ENCODE measurements at places on chromosomes 5 and 9.

DNA sequence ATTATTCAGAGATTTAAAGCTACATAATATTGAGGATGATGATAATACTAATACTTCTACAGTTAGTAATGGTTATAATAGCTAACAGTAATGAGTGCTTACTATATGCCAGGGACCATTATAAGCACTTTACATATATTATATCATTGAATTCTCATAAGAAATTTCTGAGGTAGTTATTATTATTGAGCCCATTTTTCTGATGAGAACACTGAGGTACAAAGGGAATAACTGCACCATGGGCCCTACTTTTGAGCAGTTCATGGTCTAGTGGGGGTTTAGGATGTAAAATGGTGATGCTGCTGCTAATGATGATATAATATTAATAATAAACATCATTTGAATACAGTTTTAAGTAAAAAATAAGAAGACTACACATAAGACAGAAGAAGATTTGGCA, 64.2 kb upstream of the SPDL1 start:
- no peak for DNase-seq

- no peak for DNase-seq
These were observed 77.0 kb upstream of the TMC1 start for GRCh38 chr9:72444435-72444834.

- DNase-seq = no peak
These were observed 44.2 kb downstream of the MRPL36 start for GRCh38 chr5:1755321-1755949.

GRCh38 chr9:93223260-93224180, 39.6 kb downstream of the WNK2 start:
- DNase-seq = no peak

DNA sequence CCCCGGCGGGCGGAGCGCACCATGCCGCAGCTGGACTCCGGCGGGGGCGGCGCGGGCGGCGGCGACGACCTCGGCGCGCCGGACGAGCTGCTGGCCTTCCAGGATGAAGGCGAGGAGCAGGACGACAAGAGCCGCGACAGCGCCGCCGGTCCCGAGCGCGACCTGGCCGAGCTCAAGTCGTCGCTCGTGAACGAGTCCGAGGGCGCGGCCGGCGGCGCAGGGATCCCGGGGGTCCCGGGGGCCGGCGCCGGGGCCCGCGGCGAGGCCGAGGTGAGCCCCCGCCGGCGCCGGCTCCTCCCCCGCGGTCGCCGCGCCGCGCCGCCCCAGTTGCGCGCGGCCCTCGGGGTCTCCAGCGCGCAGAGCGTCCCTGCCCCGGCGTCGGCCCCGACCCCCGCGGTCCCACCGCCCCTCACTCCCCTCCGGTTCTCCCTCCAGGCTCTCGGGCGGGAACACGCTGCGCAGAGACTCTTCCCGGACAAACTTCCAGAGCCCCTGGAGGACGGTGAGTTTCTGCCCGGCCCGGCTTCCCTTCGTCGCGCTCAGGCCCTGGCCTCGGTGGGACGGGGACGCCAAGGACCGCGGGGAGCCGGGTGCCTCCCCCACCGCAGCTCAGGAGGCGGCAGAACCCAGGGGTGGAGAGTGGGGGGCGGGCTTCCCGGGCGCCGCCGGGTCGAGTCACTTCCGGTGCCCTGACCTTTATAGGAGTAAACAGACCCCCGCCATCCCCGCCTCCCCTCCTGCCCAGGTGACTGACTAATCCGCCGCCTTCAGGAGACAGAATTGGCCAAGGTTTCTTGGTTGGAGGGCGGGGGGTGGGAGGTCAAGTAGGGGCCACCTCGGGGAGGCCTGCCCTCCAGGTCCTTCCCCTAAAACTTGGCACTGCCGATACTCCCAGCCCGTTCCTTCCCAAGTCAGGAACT, 665 bp downstream of the TCF7 start:
- peak; percentile 33 for DNase-seq

GRCh38 chr9:116837018-116837989, 150.2 kb downstream of the TRIM32 start:
- DNase-seq = peak; percentile 38

GRCh38 chr5:137564398-137564961, 65.4 kb upstream of the SPOCK1 start:
- DNase-seq = no peak

GRCh38 chr5:167993771-167994170, 297.7 kb upstream of the WWC1 start:
- no peak for DNase-seq

DNA sequence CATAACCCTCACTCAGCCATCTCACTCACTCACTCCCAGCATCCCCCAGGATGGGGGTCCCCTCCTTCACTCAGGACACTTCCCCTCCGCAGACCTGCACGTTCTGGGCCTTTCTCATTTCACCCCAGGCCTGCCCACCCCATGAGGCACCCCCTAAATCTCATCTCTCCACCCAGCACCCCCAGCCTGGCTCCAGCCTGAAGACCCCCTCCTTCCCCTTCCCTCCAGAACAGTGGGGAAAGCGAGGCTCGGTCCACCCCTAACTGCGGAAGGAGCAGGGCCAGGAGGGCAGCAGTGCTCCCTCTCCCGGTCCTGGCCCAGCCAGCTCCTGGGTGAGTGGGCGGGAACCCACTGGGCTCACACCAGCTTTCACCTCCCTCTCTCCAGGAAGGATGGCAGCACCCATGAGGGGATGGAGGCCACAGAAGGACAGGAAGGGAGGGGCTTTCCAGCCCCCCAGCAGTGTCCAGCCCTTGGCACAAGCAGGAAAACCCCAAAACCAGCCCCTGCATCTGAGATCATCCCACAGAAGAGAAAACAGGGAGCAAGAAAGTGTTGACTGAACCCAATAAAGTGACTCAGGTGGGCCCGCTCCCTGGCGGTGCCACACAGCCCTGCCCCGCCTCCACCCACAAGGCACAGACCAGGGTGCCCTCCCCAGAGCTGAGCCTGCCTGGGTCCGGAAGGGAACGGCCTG, 55.0 kb downstream of the LRSAM1 start:
- DNase-seq = no peak

DNA sequence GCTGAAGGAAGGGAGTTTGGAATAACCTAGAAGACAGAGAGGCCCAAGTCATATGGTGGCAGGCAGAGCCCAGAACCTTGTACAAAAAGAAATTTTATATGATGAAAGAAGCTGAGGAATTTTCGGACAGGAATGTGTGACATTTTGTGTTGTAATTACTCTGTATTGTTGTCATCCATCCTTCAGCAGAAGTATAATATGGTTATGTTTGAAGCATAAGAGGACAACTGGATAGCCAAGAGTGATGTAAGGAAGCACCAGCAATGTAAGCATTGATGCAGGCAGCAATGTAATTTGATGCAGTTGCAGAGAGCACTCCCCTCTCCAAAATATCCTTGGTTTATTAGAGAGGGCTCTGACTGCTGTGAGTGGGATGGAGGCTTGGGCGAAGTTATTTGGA, 19.1 kb upstream of the SNX2 start:
- DNase-seq = no peak

DNA sequence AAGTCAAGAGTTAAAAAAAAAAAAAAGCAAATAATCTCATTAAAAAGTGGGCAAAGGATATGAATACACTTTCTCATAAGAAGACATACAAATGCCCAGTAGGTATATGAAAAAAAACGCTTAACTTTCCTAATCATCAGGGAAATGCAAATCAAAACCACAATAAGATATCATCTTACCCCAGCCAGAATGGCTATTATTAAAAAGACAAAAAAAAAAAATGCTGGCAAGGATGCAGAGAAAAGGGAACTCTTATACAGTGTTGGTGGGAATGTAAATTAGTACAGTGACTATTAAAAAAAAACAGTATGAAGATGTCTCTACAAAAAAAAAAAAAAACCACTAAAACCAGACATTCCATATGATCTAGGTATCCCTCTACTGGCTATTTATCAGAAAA, 79.4 kb downstream of the LPAR1 start:
- no peak for DNase-seq

DNA sequence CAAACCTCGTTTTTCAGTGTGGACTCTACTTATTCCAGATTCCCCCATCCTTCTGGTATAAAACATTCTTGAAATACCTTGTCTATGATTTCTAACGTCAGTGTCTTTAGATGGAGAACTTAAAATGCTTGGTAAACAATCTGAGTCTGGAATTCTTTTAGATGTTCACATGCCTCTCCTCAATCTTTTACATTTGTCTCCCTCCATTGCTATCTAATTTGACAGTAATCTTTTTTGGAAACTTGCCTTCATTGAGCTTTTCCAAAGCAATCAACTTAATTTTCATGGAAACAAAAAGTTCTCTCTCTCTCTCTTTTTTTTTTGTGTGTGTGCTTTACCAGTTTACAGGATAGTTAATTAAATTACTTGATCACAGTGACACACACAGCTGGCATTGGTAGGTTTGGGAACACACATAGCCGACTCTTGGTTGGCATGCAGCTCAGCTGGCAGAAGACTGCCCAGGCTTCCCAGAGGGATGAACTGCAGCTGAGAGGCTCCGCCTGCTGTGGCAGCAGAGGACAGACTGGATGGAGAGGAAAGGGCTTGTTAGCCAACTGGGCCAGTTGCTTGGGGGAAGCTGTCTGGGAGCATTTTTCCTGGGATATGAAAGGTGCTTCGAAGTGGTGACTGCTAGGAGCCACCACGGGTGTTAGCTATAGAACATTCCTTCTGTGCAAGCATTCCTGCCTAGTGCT, 271.3 kb downstream of the ZSWIM6 start:
- no peak for DNase-seq

DNA sequence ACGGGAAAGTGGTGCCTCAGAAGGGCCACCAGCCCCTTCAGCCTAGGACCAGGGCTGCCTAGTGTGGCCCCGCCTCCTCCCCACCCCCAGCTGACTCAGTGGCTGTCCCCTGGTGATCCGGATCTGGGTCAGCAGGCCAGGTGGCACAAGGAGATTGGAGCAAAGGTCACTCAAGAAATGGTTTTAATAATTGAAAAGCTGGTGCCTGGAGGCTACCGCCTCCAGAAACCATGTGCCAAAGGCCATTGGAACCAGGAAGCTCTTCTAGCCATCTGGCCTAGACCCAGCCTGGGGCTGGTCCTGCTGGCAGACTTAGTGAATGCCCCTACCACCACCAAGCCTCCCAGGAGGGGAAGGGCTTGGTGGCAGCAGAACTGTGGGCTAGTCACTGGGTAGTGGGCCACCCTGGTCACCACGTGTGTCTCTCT, 1.5 kb downstream of the ST6GALNAC4 start:
- no peak for DNase-seq

DNA sequence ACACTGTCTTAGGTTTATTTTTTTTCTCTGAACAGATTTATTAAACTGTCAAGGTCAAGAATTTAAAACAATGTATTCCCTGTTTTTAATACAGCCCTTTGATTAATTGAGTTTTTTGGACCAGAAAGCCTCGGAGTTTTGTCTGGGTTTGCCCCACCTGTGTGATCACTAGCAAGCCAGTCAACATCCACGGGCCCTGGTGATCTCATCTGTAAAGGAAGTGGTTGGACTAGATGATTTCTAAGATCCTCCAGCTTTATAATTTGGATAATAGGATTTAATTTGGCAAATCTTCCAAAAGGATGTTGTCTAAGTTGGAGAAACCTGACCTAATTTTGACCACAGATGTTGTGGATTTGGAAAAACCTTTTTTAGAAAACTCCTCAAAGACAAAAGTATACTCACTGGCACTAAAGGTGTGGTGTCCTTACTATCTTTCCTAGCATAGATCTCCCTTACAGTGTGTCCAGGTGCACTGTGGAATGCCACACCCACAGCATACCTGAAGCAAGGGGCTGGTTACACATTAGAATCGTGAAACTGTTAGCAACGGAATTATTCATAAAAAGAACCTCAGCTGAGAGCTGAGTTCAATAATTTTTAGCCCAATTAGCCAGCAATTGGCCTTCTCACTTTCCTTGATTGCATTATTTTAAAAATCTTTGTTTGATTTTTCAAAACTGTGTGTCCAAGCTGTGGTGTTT, 195.6 kb upstream of the ELL2 start:
- no peak for DNase-seq

- DNase-seq = no peak
These were observed 133.6 kb upstream of the CDKN2B start for GRCh38 chr9:22142671-22143070.

- no peak for DNase-seq
These were observed 228.5 kb downstream of the ENC1 start for GRCh38 chr5:74412066-74412465.

DNA sequence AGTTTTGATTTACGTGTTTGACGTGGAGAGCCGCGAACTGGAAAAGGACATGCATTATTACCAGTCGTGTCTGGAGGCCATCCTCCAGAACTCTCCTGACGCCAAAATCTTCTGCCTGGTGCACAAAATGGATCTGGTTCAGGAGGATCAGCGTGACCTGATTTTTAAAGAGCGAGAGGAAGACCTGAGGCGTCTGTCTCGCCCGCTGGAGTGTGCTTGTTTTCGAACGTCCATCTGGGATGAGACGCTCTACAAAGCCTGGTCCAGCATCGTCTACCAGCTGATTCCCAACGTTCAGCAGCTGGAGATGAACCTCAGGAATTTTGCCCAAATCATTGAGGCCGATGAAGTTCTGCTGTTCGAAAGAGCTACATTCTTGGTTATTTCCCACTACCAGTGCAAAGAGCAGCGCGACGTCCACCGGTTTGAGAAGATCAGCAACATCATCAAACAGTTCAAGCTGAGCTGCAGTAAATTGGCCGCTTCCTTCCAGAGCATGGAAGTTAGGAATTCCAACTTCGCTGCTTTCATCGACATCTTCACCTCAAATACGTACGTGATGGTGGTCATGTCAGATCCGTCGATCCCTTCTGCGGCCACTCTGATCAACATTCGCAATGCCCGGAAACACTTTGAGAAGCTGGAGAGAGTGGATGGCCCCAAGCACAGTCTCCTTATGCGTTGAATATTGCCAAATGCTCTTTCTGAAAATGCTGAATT, 850 bp downstream of the RRAGA start:
- no peak for DNase-seq

- DNase-seq = peak; percentile 29
These were observed 13.6 kb downstream of the LRRC8A start for GRCh38 chr9:128895556-128895955.

- no peak for DNase-seq
These were observed 687.3 kb downstream of the TLE4 start for GRCh38 chr9:80259079-80259478.

DNA sequence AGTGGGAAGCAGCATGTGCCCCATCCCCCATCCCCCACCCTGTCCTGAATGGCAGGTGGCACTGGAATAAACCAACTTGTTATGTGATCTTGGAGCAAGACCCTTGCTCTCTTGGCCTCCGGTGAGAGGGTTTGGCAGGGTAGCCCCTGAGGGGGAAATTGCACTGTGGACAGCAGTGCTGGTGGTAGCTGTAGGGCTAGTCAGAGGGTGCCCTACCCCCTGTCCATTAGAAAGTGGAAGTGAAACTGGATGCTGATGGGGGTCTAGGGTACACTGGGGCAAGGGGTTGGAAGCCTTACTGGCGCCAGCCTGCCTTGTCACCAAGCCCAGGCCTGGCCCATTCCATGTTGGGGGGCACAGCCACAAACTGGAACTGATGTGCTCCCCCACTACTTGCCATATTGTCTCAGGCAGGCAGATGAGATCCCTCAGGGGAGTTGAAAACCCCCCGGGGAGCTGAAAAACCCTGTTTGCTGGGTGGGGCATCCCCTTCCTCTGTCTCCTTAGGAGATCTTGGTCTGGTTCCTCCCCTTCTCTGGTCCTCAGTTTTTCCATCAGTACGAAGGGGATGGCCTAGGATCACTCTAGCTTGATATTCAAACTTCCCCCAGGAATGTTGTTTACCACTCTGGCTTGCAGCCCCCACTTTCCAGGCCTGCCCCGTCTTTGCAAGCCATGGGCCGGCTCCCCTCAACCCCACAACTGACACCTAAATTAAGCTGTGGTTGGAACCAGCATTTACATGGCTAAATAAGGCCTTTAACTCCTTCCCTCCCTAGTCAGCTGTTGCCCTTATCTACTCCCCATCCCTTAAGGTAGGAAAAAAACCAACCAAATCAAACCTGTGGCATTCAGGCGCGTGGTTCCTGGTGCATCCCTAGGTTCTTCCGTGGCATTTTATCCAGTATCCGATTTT, 14.4 kb upstream of the SYNPO start:
- DNase-seq = no peak

Data from NCI-H1417 (cell line).